ENCODE measurements at places on chromosomes 5 and 9.

DNA sequence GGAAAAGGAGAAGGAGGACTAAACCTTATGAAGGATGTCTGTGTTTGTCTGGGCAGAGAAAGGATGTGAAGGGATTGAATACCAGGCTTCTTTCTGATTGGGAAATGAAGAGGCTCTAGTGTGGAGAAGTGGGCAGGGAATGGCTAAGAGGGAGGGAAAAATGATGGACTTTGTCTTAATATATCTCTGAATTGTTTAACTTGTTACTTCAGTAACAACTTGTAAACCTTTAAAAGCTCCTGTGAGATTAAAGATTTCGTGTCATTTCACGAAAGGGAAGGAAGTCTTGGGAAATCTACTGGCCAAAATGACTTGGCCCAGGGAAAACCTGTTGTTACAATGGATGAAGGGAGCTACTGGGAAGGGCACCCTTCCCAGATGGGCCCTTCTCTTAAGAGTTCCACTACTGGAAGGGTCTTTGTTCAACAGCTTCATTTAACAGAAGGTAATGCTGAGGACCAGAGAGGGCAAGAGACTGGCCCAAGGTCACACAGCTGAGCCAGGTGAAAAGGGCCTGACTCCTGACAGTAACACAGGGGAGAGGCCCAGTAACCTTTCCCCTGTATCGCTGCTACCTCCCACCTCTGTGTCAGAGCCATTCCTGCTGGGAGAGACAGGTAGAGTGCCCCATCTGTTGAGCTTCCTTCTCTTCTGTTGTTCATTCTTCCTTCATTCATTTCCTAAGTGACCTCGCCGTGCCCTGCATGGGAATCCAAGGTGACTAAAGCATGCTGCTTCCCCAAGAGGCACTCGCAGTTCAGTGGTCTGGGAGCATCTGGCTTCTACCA lies 5.1 kb upstream of the TCOF1 start:
- DNase-seq = no peak

DNA sequence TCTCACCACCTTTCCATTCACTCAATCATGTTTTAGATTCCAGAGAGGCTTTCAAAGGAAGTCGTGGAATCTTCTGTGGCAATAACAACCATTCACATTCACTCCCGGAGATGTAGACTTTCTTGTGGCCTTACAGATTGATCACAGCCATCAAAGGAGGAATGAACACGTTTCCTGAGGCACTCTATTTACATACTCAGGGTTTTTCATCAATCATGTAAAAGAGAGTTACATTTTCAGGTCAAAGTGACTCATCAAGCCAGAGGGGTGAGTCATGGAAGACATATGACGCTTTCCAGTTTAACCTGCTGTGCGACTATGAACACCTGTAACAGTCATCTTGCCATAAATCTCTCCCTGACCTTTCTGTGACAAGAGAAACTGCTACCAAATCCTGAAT lies 39.3 kb upstream of the RAD23B start:
- peak; percentile 79 for DNase-seq

DNA sequence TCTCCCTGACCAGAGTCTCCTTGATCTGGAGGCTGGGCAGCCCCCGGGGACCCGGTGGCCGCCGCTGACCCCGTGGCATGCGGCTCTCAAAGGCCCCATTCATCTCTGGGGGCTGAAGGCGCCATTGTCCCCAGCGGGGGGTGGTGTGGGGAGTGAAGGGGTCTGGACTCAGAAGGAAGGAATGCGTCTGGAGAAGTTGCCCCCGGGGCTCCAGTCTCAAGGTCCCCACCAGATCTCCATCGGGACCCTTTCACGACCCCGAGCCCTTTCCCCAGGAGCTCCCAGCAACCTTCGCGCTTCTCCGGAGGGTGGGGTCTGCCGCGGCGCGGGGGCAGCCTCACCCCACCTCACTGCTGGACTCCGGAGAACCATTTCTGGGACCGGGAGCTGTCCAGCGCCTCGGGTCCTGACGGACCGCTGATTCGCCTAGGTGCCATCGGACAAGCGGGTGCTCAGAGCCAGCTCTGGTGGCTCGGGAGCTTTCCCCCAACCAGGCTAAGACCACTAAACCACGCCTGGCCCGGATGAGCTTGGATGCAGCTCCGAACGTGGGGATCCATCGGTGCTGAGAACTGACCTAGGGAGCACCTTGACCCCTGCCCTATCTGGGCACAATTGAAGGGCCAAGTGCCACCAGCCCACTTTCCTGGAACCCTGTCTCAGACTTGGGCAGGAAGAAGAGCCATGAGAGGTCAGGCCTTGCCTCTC lies 5.1 kb upstream of the PCDH1 start:
- DNase-seq = no peak

DNA sequence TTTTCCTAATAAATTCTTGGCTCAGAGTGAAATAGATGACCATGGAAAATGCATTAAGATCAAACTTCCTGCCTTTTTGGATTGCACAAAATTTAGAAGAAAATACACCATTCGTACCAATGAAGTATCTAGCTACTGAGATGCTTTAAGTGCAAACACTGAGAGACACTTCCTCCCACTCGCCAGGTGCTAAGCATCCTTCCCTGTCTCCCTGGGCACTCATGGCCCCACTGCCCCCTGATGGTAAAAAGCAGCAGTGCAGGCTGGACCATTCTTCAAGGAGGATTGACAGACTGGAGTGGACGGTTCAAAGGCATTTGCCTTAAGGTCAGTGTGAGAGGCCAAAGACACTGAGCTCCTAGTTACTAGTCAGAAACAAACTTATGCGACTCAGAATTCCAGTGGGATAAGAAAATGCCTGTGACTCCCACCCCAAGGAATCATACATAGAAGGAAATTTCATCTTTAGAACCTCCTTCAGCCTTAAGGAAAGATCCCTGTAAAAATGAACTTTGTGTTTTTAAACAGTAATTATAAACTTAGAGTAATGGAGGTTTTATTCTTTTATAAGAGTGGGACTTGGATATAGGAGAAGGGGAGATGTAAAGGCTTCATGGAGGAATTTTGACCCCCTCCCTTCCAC lies 86.0 kb upstream of the SLC30A5 start:
- no peak for DNase-seq

DNA sequence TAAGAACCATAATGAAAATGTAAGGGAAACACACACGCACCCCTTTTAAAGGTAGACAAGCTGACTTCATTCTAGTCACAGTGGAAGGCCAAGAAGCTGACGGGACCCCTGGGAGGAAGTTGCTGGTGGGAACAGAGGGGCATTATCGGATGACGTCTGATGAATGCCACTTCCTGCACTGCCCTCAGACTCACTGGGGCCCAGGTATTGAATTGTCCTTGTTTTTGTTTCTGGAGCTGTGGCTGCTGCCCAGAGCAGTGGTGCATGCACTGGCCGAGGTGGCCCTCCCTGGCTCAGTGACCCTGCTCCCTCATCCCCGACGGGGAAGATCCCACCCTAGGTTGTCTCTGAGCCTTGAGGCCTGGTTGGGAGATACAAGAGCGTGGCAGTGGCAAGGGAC lies 15.3 kb upstream of the RPL26L1 start:
- DNase-seq = no peak

DNA sequence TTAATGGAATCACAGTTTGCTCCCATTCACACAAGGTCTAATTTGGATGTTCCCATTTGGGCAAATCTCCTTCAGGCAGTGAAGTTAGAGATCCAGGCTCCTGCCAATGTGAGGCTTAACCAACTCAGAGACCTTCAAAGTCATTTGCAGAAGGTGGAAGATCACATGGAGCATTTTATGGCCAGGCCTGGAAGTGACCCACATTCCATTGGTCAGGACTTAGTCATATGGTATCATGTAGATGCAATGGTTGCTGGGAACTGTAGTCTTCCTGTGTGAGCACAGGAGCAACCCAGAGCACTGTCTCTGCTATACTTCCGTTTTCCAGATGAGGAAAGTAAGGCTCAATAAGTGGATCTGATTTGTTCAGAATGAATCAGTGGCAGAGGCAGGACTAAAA lies 292.7 kb upstream of the SMARCA2 start:
- no peak for DNase-seq

GRCh38 chr5:128825826-128826225 lies 139.5 kb upstream of the SLC27A6 start:
- DNase-seq = no peak

DNA sequence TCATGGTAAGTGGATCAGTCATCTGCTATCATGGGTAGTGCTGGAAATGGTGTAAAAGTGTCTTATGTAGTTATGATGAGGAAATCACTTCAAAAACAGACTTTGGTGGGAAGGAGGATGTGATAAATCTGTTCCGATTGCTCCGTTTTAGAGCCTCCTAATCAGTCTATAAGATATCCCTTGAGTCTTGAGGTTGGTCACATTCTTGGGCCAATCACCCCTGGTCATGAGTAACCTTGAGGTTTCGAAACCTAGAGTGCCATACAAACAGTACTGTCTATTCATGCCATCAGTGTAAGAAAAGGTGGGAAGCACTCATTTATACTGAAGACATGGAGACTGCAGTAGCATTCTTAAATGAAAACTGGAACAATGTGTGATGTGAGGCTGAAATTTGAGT lies 45.8 kb downstream of the LRRTM2 start:
- no peak for DNase-seq

DNA sequence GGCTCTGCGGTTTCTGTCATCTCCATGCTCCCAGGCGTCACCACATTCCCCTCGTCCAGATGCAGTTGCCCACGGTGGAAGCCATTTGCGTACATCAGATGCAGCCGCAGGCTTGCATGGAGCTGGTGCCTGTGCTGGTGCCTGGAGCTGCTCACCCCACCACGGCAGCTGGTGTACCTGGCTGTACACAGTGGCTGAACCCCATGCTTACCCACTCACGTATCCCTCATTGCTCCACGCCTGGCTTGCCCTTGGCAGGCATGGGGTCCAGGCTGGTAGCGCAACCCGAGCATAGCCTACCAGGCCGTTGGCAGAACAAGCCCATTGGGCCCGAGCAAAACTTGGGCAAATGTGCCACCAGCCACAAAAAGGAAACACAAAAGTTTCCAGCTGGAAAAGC lies 159.5 kb downstream of the GHR start:
- DNase-seq = no peak
